T follicular helper cell (primary cell): ENCODE measurements at places on chromosomes 5 and 9.
A peak's percentile ranks its signal among the peaks of the same experiment; 100 is the strongest.

DNA sequence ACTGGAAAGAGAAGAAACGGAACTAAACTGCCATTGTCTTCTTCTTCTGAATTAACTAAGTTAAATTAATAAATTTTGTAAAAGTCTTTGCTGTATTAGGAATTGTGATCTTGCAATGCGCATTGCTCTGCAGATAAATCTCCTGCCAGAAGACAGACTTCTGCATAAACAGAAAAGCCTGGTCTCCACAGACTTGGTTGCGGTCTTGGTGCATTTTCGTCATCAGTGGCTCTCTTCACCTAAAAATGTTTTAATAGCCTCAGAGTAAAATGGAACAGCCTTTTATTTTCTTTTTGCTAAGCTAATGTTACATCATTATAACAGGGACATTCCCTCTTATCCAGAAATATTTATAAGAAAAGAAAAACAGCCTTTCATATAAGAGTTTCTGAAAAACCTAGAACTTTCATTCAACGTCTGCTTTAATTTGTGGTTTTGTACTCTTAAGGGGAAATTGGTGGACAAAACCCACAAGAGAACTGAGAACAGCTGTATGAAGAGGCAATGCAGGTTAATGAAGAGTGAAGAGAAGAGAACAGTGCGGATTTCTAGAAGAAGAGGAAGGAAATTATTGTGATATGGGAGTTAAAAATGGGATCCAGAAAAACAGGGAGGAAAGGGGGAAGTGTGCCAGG lies 10.1 kb downstream of the IFNA5 start:
- DNase-seq: no peak

- DNase-seq: no peak
Measured at GRCh38 chr9:5205071-5205470, 19.6 kb upstream of the INSL6 start.

GRCh38 chr5:156934450-156935211 lies 28.4 kb downstream of the TIMD4 start:
- DNase-seq: peak; percentile 24

GRCh38 chr5:122073864-122074263 lies 4.2 kb downstream of the LOX start:
- no peak for DNase-seq
